Left lung (tissue), 14 donors: ENCODE measurements at places on chromosomes 12 and 14. TPM values are rescaled to one million over a fixed set of nuclear protein-coding genes. Genes with fewer than 3 reads are reported as not detected.

- DNase-seq = no peak
Observed at GRCh38 chr12:93174048-93174447, 203.7 kb upstream of the NUDT4 start.

- DNase-seq = no peak
Observed at GRCh38 chr14:72680853-72681640, 212.9 kb downstream of the DPF3 start.

DNA sequence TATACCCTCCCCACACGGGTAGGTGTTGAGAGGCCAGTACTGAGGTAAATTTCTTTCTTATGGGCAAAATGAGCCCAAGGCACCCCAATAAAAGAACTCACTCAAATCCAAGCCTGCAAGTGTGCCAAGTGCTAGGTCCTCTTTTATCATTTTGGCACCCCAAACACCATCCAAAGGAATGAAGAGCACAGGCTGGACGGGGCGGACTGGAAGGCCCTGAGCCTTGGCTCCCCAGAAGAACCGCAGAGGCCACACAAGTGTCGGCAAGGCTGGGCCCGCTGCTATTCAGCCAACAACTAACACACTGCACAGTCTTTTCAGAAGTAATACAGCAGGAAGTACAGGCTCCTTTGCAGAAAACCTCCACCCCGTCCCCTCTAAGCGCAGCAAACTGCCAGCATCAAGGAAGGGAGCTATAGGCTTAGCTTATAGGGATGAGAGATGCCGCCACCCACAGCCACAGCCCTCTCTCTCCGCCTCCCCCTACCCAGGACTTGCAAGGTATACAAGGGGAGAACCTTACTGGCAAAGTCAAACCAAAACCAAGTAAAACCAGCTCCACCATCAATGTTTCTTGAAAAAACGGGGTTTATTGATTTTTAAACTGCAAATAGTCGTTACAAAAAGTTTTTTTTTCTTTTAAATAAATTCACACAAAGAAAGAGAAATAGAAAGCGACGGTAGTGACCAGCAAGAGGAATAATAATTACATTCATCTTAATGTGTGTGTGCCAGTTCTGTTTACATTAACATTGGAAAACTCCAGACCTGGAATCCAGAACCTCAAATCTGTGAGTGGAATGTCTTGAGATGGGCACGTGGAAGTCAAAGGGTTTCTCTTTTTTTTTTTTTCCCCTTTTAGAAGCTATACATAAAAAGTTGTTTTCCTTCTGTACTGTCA lies 5.5 kb downstream of the ZFP36L1 start:
- no peak for DNase-seq

- DNase-seq = no peak
Observed at GRCh38 chr12:132718644-132719043, 8.0 kb downstream of the PGAM5 start.

- DNase-seq = no peak
Observed at GRCh38 chr14:94213741-94214140, 39.6 kb downstream of the PPP4R4 start.

DNA sequence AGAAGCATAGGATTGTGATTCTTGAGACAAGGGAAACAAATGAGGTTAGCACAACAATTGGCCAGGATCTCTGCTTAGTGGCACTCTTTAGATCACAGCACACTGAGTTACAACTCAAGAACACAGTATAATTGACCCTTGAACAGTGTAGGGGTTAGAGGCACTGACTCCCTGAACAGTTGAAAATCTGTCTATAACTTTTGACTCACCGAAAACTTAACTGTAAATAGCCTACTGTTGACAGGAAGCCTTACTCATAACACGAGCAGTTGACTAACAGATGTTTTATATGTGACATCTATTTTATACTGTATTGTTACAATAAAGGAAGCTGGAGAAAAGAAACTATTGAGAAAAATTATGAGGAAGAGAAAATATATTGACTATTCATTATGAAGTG lies 296.1 kb downstream of the RERGL start:
- DNase-seq = no peak

DNA sequence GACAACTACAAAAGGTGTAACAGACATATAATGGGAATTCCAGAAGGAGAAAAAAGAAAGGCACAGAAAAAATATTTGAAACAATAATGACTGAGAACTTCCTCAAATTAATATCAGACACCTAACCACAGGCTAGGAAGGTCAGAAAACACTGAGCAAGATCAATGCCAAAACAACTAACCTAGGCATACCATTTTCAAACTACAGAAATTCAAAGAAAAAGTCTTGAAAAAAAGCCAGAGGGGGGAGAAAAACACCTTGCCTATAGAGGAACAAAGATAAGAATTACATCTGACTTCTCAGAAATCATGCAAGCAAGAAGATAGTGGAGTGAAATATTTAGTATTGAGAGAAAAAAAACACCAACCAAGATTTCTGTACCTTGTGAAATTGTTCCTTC lies 77.8 kb downstream of the RIN3 start:
- DNase-seq = no peak

GRCh38 chr12:61525331-61525730 lies 734.9 kb upstream of the USP15 start:
- DNase-seq = no peak

- no peak for DNase-seq
Observed at GRCh38 chr12:113874999-113875561, 91.0 kb downstream of the RBM19 start.

DNA sequence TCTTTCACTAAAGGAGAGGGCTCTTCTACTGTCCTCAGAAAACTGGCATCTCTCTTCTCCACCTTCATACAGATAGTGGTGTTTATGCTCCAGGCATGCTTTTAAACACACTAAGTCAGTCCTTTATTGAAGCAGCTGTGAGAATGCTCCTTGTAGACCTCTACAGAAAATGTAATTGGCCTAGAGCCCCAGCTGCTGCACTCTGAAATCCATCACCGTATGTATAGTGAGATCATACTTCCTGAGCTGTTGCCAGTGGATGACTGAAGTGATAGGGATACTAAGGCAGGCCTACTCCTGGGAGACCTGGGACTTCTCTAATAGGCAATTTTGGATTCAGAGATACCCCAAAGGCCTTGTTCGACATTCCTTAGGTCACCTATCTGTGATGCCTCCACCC lies 535.4 kb downstream of the RPS29 start:
- DNase-seq = no peak

DNA sequence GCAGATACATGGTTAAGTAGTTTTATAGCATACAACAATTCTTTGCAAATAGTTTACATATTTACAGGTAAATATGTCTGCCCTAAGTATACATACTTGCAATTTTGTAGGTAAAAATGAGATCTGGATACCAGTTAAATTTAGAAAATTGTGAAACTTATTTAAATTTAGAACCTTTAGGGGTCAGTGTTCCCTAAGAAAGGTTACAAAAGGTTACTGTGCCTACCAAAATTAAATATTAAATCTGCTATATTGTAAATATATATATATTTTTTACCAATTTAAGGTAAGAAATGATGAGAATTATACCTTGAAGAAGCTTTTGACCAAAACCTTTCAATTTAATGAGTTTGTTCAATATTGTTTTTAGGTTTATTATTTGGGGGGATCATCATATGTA lies 54.0 kb downstream of the MIPOL1 start:
- DNase-seq = no peak

DNA sequence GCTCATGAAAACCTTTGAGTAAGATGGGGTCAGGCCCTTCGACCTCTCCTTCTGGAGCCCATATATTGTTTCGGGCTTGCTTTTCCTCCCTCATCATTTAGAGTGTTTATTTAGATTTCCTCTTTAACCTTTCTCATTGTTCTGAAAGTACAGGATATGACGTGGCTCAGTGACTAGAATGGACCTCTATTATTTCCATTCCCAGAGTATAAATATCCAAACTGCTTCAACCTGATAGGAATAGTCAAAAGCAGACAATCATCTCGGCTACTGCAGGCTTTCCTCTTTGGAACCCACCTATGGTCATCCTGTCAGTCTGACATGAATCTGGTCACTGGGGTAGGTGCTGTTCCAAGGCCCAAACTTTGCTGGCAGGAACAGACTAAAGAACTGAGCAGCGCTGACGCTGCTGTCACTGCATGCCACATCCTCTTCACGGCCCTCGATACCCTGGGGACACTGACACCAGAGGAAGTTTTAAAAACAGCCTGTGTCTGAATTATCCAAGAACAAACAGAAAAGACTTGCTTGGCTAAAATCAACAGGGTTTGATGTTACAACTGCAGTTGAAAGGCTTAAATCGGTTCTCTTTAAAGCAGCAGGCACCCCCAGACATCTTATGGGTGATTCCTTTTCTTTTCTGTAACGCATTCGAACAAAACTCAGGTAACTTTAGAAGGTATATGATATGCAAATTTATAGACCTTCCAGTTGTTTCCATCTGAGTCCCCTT lies 5.0 kb upstream of the DDX47 start:
- DNase-seq = no peak

- no peak for DNase-seq
Observed at GRCh38 chr14:105622329-105622955, 96.1 kb downstream of the TMEM121 start.

DNA sequence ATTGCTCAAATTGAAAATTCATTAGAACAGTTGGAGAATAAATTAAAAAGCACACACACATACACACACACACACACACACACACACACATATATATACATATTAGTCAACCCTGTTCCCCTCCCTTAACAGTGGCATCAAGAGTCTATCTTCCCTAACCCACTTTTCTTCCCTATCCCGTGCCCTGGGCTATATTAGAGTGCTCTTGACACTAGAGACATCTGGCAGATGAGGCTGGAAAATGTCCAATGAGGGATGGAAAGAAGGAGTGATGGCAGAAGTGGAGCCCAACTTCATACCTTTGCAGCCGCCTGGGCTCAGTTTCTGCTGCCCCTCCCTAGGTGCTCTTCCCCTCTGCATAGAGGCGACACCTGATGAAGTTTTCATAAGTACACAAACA lies 172.4 kb upstream of the NUDT4 start:
- DNase-seq = no peak

The DPPA3 gene
- polyA plus RNA-seq = not detected

The ORMDL2 gene
- polyA plus RNA-seq = 28.0 TPM

The RNU7-1 gene
- not detected for polyA plus RNA-seq

The CCDC177 gene
- polyA plus RNA-seq = not detected
